Mucosa of descending colon (tissue), 3 donors: ENCODE measurements at places on chromosomes 3 and 15. TPM values are rescaled to one million over a fixed set of nuclear protein-coding genes. Genes with fewer than 3 reads are reported as not detected.

The BTLA gene
- 0.51 TPM for total RNA-seq

DNA sequence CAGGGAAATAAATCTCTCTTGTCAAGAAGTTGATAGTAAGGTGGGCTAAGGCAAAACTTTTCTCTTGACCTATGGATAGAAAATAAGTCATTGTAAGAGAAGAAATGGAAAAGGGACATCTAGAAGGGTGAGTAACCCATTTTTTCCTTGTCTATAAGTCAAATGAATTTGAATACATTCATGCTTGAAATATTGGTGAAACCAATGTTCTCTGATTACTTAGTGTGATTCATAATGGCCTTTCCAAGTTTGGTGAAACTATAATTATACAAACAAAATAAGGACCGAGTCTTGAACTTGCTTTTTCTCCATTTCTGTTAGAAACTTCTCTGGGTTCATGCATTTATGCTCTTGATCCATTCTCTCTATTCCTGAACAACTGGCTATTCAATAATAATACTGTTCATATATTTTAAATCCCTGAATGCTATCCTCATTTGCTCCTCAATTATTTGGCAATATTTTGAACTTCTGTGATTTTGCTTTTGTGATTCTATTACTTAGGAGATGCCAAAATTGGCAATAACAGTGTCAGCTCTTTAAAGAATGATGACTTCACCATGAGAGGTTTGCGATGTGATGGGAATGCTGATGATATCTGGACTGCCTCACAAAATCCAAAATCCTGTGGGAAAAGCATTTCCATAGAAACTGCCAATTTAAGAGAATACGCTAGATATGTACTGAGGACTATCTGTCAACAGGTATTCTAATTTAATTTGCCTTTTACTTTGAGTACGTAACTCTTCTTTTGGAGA is 12.3 kb downstream of the P2RY12 start:
- no peak for DNase-seq

- DNase-seq: no peak
These were observed 128.8 kb downstream of the PLCL2 start for GRCh38 chr3:17013571-17013970.

The CCDC13 gene
- total RNA-seq: 3.0 TPM

- no peak for DNase-seq
These were observed 316.4 kb downstream of the SOX2 start for GRCh38 chr3:182028081-182028480.

The CFAP92 gene
- total RNA-seq: 1.3 TPM

- peak; percentile 47 for DNase-seq
These were observed 62.2 kb downstream of the ABTB1 start for GRCh38 chr3:127734754-127735473.

DNA sequence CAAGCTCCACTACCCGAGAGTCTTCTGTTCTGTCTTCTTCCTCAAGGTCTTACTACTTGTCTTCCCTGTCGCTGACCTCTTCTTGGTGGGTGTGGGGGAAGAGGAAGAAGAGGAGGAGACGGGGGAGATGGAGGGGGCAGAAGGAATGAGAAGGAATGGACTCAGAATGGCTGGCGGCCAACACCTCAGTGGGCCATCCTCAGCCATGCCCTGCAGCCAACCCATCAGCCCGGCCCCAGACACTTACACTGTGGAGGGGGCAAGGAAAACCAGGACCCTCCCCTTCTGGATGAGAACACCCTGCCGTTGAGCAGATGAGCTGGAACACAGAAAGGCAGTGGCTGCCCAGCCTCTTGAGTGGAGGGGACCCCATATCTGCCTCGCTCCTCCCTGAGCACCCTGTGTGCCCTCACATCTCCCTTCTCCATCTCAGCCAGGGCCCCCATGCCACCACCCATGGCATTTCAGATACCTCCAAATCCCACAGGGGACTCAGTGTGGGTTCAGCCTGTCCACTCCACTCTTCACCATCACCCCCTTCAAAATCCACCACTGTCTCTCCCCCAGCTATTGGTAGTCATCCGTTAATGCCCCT is 45.5 kb upstream of the PRR23E start:
- no peak for DNase-seq

- DNase-seq: peak; percentile 73
These were observed 12.4 kb downstream of the KLF13 start for GRCh38 chr15:31338879-31339557.

The ALS2CL gene
- total RNA-seq: 43.7 TPM

GRCh38 chr3:732326-732928 is 360.4 kb upstream of the CNTN6 start:
- no peak for DNase-seq

GRCh38 chr3:178628037-178628436 is 91.8 kb downstream of the KCNMB2 start:
- no peak for DNase-seq

DNA sequence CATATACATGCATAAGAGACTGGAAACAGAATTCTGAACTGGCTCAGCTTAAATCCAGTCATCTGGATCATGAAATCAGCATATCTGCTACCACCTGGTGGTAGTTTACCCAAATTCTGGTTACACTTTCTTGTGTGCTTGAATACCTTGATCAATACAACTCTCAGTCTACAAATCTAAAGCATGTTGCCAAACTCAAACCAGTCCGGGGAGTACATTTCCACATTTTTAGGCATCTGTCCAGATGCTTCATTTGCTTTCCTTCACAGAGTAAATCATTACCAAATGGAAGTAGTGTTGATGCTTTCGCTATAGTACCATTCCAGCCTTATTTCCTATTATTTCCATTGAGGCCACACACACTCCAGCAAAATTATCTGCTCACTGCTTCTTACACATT is 126.4 kb downstream of the P2RY1 start:
- peak; percentile 64 for DNase-seq
